Astrocyte of the spinal cord (primary cell): ENCODE measurements at places on chromosomes 5 and 9.

GRCh38 chr5:32453916-32454315, 9.4 kb upstream of the ZFR start:
- DNase-seq = no peak

DNA sequence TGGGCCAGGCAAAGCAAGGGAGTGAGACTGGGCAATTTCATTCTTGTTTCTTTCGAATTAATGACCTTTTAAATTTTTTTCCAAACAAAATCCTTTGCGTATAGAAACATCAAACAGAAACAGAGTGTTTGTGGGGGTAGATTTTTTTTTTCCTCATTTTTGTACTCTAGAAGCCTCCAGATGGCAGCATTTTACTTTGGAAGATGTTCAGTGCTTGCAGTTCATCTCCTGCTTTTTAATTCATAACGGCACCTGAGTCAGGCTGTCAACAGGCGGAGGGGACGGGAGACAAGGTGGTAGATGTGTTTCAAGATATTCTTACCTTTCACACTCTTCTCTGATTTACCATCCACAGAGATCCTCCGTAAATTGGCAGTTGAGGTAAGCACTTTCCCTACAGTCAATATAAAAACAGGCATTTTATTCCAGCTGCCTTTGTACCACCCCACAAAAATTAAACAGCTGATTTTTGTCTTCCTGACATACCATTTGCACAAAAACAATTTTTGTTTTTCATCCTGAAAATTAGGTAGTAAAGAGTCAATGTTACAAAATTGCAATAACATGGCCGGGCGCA, 99.5 kb upstream of the FBXL17 start:
- peak; percentile 13 for DNase-seq

GRCh38 chr5:110517396-110517795, 209.1 kb downstream of the TMEM232 start:
- DNase-seq = no peak

- no peak for DNase-seq
These were observed 142.5 kb upstream of the LRRTM2 start for GRCh38 chr5:139017624-139018023.

DNA sequence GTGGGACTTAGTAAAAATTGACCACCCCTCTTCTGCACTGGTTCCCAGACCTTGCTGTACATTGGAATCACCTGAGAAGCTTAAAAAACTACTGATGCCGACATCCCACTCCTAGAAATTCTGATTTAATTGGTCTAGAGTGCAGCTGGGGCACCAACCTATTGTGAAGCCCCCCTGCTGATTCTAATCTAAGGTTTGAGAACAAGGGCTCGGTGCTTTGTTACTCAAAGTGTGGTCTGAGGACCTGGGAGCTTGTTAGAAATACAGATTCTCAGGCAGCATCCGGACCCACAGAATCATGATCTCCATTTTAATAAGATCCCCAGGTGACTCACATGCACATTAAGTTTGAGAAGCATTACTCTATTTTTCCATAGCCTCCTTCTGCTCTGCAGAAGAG, 57.8 kb upstream of the LPAR1 start:
- no peak for DNase-seq
